NCI-H69 (cell line): ENCODE measurements at places on chromosomes 4 and X.
A peak's percentile ranks its signal among the peaks of the same experiment; 100 is the strongest.

GRCh38 chr4:138951764-138952163, 63.8 kb upstream of the NOCT start:
- no peak for DNase-seq

GRCh38 chrX:56787734-56788152, 58.7 kb downstream of the NBDY start:
- no peak for DNase-seq

DNA sequence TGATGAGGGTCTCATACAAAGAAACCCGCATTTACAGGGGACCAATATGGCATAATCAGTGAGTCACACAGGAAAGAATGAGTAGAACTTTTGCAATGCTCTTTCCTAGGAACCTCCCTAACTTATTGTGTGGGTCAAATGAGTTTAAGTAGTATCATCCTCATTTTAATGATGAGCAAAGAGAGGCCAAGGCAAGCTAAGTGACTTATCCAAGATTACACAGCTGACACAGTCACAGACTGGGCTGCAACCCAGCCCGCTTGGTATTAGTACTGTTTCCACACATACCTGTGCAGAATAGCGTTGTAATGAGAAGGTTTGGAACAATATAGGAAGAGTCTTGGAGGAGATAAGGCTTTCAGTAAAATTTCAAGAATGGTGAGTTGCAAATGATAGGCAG, 91.0 kb upstream of the PPP1R2C start:
- no peak for DNase-seq

- DNase-seq = no peak
These were observed 61.2 kb downstream of the NDNF start for GRCh38 chr4:121011138-121011537.

DNA sequence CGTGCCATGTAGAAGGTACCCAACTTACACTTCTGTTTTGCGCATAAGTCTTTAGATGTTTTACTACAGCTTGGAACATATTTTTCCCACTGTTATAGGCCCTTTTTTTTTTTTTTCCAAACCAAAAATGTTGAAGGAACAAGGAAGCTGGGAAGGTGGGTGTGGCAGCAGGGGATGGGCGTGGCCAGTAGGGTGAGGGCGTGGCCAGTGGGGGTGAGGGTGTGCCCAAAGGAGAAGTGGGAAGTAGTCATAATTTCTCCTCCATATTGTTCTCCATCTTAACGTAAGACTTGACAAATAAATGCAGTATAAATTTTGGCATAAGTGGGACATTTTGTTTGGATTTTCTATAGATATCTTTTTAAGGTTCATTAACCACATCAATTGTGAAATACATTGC, 30.4 kb downstream of the CLDN22 start:
- DNase-seq = no peak

- no peak for DNase-seq
These were observed 86.2 kb upstream of the KIT start for GRCh38 chr4:54571293-54572151.

DNA sequence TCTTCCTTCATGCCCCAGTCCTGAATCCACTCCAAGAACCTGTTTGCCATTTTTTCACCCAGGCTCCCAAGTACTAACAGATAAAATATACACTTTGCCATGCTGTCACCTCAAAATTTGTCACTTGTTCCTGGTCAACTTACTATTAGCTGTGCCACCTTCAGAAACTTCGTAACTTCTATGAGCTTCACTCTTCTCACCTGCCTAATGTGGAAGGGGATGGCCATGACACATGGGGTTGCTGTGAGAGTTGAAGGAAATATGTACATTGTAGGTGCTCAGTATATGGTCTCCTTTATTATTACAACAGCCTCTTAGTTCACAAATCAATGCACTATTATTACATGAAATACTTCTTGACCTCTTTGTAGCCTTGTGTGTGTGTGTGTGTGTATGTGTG, 10.4 kb downstream of the TMSB4X start:
- DNase-seq = no peak

GRCh38 chrX:25640276-25640675, 497.9 kb upstream of the MAGEB18 start:
- DNase-seq = no peak

GRCh38 chr4:32172761-32173160, 1452.6 kb downstream of the PCDH7 start:
- no peak for DNase-seq

GRCh38 chr4:128863312-128864075, 54.0 kb downstream of the JADE1 start:
- DNase-seq = peak; percentile 66

GRCh38 chr4:54384563-54384962, 155.5 kb downstream of the PDGFRA start:
- peak; percentile 21 for DNase-seq

- DNase-seq = no peak
These were observed 17.3 kb downstream of the F11 start for GRCh38 chr4:186283311-186283710.

DNA sequence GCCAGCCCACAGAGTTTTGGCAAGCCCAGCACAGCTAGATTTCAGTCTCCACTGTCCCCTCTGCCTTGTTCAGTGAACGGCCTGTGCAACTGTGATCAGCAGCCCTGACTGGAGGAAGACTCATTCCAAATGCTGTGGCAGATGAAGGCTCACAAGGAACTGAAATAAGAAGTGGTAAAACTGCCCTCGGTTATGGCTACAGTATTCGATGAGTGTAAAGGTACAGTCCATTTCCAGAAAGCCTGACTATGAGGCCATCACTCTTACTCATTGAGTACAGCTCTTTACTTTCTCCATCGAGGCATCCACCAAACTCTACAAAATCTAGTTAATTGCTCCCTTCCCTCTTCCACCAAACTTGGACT, 69.1 kb downstream of the RHOH start:
- DNase-seq = no peak

GRCh38 chr4:30559481-30559880, 160.7 kb upstream of the PCDH7 start:
- no peak for DNase-seq

DNA sequence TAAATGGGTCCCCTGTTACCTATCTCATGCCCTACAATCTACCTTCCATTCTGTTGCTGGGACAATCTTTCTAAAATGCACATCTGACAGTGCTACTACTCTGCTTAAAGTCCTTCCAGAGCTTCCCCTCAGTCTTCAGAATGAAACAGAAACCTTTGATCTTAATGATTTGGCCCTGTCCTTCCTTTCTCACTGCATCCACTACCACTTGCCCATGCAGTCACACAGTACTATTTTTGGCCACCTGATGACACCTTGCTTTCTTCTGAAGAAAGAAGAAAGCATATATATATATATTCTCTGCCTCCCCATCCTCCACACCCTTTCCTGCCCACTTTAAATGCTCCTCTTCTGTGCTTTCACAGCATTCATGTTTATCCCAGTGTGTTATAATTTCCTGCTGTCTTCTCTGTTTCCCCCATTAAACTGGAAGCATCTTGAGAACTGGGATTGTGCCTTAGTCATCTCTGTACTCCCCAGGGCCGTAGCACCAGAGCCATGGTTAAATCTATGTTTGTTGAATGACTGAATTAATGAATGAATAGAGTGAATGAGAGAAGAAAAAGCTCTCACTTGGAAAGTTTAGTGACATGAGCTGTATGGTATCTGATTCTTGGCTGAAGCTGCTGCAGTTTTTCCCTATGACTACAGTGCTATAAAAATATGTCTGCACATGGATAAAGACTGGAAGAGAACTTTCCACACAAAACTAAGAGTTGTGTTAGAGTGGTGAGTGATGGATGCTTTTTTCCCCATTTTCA, 56.2 kb downstream of the RTL9 start:
- DNase-seq = no peak

GRCh38 chr4:6546681-6547447, 28.1 kb upstream of the MAN2B2 start:
- peak; percentile 62 for DNase-seq

DNA sequence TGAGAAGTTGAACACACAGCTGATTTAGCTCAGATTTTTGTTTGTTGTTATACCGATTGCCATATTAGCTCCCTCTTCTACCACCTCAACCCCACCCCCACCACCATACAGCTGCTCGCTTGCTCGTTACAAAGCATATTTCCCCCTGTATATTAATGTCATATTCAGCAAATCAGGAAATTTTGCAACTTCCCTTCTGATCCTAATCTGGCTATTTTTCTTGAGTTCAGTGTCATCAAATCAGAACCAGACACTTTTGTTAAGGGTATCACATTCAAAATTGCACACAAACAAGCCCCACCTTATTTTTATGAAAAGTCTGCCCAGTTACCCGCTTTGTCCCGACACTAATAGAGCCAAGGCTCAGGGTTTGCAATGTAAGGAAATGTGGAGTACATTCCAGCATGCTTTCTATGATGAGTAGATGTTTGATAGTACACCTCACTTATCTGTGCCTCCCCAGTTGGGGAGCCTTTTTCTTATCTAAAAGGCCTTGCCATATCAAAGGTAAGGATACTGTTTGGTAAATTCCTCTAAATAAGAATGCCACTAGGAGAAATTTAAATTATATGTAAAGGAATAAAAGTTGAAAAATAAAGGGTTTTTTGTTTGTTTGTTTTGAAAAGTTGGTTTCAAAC, 212.2 kb downstream of the CBR4 start:
- DNase-seq = no peak

- DNase-seq = no peak
These were observed 56.1 kb upstream of the PPP4R3C start for GRCh38 chrX:27519226-27519625.

GRCh38 chr4:86664959-86665358, 70.8 kb downstream of the PTPN13 start:
- DNase-seq = no peak

- no peak for DNase-seq
These were observed 108.3 kb upstream of the KLHL4 start for GRCh38 chrX:87409113-87409841.

DNA sequence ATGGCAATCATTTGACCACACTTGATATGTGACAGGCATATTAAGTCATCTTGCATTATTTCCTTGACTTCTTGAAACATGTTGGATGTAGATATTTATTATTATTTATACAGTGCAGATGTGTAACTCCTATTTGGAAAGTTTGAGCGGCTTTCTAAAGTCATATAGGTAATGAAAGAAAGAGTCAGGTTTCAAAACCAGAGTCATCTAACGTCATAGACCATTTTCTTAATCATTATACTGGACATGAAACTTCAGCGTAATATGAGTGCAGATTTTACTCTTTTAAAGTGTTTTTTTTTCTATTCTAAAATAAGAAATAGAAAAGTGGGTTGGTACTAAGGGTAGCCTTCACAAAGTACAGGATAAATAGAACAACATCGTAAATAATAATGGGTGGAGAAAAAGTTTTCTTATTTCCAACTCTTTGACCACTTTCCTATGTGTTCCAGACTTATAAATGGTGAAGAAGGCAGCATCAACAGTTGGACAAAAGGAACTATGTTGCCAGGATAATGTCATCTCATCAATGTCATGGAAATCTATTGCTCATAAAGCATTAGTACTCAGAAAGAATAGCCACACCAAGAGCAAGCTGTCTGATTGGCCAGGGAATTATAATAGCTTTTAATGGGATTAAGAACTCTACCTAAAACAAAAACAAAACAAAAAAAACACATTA, 108.0 kb upstream of the PCDH18 start:
- DNase-seq = no peak

DNA sequence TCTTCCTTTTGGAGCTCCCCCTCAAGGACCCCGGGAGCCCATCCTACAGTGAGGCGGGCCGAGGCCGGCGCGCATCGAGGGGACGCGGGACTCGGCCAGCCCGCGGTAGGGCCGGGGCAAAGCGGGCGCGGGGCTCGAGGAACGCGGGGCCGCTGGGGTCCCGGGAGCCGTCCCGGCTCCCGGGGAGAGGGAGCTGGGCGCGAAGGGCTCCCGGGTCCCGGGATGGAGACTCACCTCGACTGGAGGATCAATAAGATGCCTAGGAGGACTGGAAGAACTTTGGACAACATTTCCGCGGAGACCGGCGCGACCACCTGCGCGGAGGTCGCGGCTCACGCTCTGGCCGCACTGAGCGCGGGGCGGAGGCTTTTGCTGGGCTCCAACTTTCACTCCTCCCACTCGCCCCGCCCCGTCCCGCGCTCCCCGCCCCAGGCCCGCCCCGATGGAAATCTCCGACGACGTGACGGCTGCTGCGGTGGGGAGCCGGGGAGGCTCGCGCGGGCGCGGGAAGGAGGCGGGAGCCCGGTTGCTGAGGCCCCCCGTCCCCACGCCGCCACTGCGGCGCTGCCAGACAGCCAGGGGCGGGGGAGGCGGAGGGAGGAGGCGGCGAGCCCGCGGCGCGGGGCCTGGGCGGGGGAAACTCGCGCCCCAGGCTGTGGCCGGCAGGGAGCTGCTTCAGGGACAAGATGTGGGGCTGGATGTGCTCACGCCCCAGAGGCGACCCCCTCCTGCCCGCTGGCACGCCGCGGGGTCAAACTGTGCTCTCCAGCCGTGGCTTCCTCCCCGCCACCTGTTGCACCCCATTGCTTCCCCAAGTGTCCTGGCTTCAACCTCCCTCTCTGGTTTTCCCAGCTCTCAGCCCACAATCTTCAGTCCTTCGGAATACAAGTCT, at the start of gene GABRE:
GABRE (minus strand) TSS at position 341 of the 892 bp plus-strand sequence; CDS start at position 290, 51 bp downstream.
- peak; percentile 8 for DNase-seq

GRCh38 chr4:176002007-176002613, 63.5 kb upstream of the WDR17 start:
- peak; percentile 72 for DNase-seq
